ENCODE measurements at places on chromosomes 5 and 9.
A peak's percentile ranks its signal among the peaks of the same experiment; 100 is the strongest.

GRCh38 chr5:79932510-79933504, 58.3 kb downstream of the MTX3 start:
- DNase-seq = no peak

- DNase-seq = no peak
Measured at GRCh38 chr5:16067415-16067814, 112.2 kb downstream of the MARCHF11 start.

DNA sequence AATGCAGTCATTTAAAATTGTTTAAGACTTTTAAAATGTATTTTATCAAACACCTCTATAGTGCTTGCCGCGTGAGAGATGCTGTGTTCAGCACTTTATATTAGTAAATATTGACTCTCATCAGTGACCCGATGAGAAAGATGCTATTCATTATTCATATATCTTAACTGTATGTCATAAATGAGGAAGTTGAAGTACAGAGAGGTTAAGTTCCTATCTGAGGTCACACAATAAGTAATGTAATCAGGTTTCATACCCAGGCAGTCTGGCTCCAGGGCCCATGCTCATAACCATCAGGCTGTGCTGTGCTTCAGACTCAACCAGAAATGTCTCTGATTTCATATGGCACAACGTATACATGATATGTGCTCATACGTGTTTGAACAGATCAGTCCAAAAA, 119.0 kb downstream of the SV2C start:
- DNase-seq = no peak

- DNase-seq = no peak
Measured at GRCh38 chr5:107919361-107919760, 248.6 kb upstream of the EFNA5 start.

GRCh38 chr5:64318175-64318574, 152.5 kb downstream of the RNF180 start:
- DNase-seq = no peak

- no peak for DNase-seq
Measured at GRCh38 chr9:96222132-96222531, 79.8 kb downstream of the HSD17B3 start.

- DNase-seq = no peak
Measured at GRCh38 chr5:6043491-6044310, 334.6 kb downstream of the MED10 start.

- DNase-seq = no peak
Measured at GRCh38 chr9:103485138-103485537, 490.0 kb downstream of the CYLC2 start.

DNA sequence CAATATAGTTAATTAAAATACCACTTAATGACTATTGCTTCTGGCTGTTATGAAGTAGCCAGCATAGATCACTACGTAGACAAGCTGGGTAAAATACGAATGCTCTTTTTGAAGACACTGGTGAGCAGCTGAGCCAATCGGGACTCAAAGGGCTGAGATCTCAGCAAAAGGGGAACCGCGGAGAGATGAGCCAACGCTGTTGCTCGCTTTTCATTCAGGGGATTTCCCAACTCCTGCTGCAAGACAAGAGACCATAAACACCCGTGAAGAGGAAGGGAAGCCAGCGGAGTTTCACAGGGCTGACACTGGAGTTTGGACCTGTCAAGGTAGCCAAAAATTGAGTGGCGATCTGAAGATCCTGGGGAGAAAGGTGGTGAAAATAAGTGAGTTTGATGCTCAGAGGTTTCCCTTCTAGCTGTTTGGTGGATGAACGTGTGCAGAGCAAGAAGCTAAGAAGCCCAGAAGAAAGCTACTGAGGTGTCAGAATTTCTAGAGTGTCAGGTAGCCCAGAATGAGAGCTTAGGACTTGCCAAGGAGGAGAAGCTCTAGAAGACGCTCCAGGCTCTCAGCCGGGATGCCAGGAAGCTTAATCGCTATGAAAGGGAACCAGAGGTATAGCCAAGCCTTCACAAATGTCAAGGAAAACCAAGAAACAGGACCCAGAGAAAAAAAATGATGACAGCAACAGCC, 79.6 kb upstream of the RNU6ATAC start:
- DNase-seq = peak; percentile 79

DNA sequence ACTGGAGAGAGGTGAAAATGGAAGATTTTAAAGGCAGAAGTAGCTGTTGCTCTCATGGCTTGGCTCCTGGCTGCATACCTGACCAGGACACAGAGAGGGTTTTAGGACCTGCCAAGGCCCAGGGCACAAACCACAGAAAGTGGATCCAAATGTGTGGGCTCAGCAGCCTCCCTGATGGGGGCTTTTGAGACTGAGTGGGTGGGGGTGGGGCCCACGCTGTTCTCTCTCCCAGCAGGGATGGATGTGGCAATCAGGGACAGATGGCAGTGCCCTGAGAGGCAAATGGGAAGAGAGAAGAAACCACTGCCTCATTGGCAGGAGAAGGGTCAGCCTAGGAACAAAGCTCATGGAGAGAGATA, 34.9 kb upstream of the TIFAB start:
- no peak for DNase-seq

- DNase-seq = no peak
Measured at GRCh38 chr5:53291528-53291927, 182.0 kb upstream of the MOCS2 start.

- no peak for DNase-seq
Measured at GRCh38 chr9:129437626-129438323, 183.1 kb downstream of the C9orf50 start.

- no peak for DNase-seq
Measured at GRCh38 chr9:7935681-7936080, 136.1 kb upstream of the DMAC1 start.

- no peak for DNase-seq
Measured at GRCh38 chr5:102554728-102555127, 55.9 kb upstream of the SLCO6A1 start.

- no peak for DNase-seq
Measured at GRCh38 chr5:71782771-71783770, 64.0 kb downstream of the CARTPT start.

DNA sequence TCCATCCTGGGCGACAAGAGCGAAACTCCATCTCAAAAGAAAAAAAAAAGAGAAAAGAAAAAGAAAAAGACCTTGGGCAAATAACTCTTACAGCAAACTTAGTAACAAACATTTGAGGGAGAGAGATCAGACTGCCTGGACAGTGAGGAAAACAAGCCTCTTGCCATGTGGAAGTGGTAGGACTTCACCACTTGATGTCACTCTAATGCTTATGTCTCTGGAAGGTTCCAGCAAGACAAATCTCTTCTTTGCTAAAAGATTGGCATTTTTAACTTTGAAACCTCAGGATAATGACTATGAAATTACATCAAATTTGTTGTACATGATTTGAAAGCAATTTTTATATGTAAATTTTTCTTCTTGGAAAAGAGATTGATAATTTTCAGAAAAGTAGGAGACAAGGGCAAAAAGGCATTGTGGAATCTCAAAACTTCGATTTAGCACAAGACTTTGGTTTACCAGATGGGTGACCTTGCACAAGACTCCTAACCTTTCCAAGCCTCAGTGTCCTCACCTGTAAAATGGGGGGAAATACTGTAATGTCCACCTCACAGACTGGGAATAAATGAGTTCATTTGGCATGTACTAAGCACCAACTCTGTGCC, 5.4 kb downstream of the ACTL7B start:
- no peak for DNase-seq

- DNase-seq = no peak
Measured at GRCh38 chr5:154288145-154288544, 97.6 kb downstream of the GALNT10 start.

DNA sequence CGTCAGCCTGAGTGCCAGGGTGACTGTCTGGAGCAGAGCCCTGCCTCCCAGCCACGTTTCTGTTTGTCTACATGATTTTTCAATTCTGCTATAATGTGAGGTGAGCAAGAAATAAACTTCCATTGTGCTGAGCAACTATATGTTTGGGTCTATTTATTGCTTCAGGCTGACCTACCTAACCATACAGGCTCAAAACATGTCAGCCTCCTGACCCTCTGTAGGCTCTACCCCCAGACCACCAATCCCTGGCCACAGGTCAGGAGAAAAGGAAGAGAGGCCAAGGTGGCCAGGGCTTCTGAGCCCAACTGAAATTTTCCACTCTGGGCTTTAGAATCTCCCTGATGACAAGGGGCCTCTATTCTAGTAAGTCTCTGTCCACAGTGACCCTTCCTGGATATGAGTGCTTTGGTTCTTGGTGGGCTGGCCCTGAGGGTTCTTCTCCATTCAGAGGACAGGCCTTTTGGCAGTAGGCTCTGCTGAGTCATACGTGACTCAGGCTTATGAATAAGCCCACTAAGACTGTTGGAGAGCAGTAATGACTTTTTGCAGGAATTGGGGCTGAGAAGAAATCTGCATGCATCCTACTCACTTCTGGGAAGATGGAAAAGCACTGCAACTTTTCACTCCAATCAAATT, 117.2 kb upstream of the TBCA start:
- DNase-seq = peak; percentile 21

DNA sequence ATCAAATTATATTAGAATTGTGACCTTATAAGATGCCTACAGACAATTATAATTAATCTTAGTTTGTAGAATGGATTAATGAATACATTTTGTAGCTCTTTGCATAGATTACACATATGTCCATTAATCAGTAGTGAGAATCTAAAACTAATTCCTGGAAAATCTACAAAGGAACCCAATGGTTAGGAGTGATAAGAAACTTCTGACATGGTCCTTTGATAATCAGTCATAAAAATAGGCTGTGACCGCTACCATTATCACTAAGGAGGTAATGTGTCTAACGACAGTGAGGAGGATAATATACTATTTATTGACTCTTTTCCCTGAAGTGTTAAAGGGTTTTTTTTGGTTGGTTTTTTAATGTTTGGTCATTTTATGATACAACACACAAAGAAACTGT, 46.6 kb downstream of the BNC2 start:
- DNase-seq = no peak

GRCh38 chr9:99678566-99678965, 143.1 kb upstream of the NR4A3 start:
- DNase-seq = no peak

- no peak for DNase-seq
Measured at GRCh38 chr5:168984135-168984675, 316.7 kb downstream of the SLIT3 start.

GRCh38 chr5:136513430-136513829, 148.1 kb upstream of the TRPC7 start:
- no peak for DNase-seq

DNA sequence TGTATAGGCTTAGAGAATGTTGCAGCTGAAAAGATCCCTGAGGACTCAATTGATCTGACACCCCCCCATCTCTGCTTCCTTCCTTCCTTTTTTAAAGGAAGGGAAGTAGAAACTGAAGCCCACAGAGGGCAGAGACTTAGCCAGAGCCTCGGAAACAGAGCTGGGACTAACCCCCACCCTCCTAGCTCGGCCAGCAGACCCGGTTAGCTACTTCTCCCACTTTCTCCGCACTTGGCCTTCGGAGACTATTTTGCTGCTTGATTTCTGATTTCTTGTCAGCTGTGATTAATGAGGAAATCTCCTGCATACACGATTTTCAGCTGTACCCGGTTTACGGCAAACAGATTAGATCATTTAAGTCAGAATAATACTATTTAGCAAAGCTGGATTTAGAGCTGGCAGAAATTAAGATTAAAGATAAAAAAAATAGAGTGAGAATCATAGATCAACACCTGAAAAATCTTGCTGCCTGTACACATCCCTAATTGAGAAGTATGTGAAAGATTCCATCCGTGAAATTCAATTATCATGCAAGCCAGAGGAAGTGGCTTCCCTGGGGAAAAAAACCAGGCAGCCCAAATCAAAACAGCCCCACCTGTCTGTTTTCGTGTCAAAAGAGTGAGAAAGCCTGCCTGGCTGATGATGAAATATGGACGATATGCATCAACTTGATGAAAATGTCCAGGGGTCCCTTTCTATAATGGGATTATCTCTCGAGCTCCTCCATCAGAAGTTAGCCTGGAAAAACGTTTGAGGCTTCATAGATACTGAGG, 159.5 kb upstream of the SHB start:
- no peak for DNase-seq

DNA sequence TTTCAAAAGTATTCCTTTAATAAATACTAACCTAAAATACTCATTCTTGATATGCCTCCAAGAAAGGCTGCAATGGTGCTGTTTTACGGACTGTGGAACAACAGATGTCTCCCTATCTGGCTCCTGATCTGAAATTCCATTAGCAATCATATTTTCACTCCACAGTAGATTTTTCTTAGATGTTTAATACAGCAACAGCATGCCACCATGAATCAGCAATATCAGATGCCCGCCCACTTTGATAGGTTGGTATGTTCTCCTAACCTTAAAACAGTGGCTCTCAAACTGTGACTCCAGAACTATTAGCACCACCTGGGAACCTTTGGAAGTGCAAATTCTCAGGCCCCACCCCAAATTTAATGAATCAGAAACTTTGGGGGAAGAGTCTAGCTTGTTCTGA, 110.2 kb downstream of the MLLT3 start:
- DNase-seq = no peak

DNA sequence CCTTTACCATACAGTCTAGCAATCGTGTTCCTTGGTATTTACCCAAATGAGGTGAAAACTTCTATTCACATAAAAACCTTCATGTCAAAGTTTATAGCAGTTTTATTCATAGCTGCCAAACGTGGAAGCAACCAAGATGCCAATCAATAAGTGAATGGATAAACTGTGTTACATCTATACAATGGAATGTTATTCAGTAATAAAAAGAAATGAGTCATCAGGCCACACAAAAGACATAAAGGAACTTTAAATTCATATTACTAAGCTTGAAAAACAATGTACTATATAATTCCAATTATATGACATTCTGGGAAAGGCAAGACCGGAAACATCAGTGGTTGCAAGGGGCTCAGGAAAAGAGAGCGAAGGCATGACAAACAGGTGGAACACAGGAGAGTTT, 679.9 kb downstream of the ISL1 start:
- DNase-seq = no peak

GRCh38 chr5:149367249-149367971, 9.6 kb downstream of the PCYOX1L start:
- peak; percentile 35 for DNase-seq

DNA sequence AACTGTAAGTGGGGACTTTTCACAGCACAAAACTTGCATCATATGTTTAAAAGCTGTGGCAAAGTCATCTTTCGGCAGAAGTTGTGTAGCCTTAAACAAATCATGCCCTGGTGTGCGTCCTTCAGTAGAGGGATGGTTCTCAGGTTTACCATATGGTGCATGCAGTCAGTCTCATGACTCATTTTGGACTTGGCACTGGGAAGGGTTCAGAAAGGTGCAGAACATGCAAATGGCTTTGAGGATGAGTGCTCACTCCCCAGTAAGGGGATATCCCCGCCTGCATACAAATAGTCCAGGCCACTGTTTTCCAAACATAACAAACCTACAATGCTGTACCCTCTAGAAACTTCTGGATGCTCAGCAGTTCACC, 260.3 kb downstream of the NDUFS4 start:
- no peak for DNase-seq

Data from CD4-positive, alpha-beta T cell treated with Interleukin-15 for 1 hour (primary cell).